HT-29 (cell line): ENCODE measurements at places on chromosomes 16 and 17.

- DNase-seq = peak; percentile 46
These were observed 134.4 kb downstream of the SKAP1 start for GRCh38 chr17:48295362-48296288.

DNA sequence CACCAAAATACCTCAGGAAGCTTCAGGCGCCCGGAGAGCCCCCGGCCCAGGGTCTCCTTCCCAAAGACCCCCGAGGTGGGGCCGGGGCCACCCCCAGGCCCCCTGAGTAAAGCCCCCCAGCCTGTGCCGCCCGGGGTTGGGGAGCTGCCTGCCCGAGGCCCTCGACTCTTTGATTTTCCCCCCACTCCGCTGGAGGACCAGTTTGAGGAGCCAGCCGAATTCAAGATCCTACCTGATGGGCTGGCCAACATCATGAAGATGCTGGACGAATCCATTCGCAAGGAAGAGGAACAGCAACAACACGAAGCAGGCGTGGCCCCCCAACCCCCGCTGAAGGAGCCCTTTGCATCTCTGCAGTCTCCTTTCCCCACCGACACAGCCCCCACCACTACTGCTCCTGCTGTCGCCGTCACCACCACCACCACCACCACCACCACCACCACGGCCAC, 6.7 kb upstream of the TMEM88 start:
- DNase-seq = no peak

DNA sequence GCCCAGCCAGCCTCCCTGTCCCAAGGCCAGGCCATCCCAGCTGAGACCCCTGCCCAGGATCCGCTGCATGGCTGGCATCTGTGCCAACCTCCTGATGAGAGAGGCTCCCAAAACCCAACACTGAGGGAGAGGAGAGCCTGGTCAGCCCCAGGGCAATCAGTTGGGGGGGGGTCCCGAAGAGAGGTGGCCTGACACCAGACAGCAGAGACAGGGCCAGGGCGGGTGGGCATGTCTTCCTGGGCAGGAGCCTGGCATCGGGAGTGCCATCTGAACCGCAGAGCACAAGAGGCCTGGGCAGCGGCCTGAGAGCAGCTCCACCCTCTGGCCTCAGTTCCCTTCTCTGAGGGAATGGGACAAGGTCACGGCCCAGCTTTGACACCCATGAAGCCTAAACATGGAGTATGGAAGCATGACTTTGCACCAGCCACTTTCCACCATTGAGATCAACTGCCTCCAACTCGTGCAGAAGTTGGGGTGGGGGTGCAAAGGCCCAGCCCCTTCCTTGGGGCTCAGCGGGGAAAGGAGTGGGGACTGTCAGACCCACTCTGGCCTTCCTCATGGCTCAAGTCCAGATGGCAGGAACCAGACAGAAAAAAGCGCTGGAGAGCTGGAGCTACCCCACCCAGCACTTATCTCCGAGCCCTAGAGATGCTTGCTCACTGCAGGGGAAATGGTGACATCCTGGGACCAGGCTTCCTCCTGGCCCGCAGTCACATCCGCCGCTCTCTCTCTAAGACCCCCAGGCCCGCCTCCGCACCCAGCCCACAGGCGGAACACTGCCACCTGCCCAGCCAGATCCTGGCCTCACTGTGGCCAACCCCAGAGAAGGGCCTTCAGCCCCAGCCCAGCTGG, 9.7 kb downstream of the RHBDF2 start:
- no peak for DNase-seq

GRCh38 chr16:19583665-19584300, 28.3 kb downstream of the VPS35L start:
- DNase-seq = peak; percentile 66

DNA sequence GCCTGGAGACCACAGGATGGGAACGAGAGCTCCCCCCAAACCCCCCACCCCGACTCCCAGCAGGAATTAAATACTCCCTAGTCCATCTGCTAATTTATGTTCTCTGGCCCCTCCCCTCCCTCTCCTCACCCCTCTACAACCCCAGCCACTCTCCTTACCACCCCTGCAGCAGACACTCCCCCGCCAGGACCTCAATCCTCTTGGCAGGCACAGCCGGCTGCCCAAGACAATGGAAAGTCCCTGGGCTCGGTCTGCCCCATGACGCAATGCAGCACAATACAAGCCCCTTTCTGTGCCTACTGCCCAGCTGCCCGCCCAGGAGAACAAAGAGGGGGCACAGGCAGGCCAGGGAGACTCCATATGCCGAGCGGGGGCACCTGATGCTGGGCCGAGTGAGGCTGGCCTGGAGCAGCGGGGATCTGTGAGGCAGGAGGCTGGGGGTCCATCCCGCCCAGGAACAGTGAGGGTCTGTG, 30.3 kb upstream of the CDC42EP4 start:
- DNase-seq = no peak

DNA sequence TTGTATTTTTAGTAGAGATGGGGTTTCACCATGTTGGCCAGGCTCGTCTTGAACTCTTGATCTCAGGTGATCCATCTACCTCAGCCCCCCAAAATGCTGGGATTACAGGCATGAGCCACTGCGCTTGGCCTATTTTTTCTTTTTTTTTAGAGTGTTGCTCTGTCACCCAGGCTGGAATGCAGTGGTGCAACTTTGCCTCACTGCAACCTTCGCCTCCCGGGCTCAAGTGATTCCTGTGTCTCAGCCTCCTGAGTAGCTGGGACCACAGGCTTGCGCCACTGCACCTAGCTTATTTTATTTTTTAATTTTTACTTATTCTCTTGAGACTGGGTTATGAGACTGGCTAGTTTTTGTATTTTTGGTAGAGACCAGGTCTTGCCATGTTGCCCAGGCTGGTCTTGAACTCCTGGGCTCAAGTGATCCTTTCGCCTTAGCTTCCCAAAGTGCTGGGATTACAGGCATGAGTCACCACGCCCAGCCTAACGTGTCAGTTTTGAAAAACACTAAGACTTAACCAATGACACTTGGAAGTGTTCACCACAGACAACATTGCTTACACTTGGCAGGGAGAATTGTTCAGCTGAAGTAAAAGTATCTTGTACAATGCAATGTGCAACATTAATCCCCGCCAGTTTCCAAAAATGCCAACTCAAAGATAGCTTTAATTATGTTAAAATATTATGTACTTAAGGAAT, 26.9 kb downstream of the ATAD5 start:
- no peak for DNase-seq

DNA sequence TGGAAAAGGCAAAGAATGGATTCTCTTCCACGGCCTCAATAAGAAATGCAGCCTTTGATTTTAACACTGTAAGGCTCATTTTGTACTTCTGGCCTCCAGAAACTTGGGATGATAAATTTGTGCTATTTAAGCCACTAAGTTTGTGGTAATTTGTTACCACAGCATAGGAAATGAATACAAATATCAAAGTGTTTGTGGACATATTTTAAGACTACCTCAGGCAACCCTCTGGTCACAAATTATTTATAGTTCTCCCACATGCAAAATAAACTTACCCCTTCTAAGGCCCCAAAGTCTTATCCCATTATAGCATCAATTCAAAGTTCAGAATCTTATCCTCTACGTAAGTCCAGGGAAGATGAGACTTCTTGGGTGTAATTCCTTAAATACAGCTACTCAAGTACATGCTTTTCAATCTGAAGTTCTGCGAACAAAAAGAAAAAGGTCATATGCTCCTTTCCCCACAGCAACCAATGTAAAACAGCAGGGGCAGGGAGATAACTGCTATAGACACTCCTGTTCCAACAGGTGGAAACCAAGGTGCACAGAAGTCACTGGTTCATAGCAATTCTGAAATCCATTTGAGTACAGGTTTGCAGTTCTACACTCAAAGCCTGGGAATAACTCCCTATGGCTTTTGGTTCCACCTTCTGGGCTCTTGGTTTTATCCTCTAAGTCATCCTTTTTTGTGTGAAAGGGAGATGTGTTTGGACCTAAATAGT, 5.4 kb upstream of the EFCAB13 start:
- DNase-seq = no peak

DNA sequence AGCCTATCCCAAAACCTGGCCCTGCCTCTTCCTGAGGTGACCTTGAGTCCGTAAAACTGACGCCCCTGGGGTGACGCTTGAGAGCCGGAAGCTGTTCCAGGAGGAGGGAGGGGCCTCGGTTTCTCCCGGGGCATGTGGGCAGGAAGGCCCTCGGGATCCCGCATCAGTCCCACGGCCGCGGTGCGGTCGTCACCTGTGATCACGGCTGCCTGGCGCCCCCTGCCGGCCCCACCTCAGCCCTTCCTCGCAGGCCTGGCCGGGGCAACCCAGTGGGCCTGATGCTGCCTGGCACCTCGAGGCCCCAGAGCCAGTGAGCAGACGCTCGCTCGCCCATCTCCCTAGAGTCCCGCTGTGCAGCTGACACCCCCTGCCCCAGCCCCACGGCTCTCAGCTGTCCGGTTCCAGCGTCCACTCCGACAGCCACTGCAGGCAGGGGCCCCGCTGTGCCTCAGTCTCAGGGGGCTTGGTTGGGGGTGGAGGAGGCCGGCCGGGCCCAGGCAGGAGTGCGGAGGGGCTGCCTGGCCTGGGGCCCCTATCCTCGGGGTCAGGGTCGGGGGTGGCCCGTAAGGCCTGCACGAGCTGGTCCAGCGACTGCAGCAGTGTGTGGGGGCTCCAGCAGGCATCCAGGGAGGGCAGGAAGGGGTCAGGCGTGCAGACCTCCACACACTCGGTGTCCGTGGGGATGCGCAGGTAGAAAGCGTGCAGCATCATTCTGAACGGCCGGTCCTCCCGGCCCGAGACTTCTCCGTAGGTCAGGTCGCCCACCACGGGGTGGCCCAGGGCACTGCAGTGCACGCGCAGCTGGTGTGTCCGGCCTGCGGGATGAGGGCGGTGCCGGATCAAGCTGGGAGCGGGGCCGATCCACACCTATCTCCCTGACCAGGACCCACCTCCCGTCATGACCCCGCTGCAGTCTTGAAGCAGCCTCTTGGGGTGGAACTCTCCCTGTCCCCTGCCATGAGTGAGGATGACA, 2.3 kb downstream of the RPUSD1 start:
- DNase-seq = peak; percentile 71

- no peak for DNase-seq
These were observed 92.0 kb downstream of the WSCD1 start for GRCh38 chr17:6162216-6162615.

DNA sequence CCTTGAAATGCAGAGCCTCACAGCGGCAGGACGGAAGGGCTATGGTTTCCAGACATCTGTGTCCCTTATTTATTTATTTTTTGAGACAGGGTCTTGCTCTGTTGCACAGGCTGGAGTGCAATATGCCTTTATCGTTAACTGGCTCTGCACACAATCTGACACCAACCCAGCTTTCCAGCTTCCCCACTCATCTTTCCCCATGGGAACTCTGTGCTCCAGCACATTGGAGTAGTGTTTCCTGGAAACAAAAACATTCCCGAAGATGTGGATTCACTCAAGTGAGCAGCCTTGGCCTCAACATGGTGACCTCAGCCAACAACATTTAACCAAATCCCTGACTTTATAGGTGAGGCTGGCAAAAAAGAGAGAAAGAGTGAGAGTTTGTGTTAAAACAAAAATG, 307.1 kb downstream of the TMEM114 start:
- DNase-seq = no peak

DNA sequence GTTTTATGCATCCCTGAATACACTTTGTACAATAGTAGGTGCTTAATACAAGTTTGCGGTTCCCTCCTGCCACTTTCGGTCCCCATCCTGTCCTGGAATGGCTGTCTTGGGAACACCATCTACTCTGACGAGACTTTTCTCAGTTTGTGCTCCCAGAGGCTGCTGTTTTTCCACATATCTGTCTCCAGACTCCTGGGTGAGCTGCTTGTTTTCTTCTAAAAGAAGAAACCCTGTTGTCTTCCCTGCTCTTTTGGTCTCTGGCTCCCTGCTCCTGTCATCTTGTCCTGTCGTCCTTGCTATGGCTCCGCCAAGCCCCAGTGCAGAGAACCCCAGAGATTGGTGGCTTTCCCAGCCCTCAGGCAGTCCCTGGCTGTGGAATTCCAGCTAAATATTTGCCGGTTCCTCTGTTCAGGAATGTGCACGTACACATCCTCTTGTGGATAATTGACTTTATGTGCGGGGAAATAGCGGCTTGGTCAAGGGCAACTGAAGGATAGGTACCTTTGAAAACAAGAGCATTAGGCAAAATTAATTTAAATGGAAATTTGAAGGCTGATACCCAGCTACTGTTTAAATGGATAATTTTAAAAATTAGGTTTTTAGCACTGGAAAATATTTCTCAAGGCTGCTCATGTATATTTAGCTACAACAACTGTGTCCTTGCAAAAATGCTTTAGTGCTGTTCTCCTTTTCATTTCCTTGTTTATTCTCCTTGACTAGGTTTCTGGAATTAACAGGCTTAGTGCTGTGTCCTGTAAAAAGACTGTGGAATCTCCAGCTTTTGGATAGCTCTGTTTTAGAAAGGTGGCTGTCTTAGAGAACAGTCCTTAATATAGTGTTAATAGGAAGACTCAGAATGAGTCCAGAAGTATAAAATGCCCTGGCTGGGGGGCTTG, 50.2 kb upstream of the SLC12A3 start:
- no peak for DNase-seq
